ENCODE measurements at places on chromosomes 11 and 22. TPM values are rescaled to one million over a fixed set of nuclear protein-coding genes. Genes with fewer than 3 reads are reported as not detected.

Gene PKNOX2
- 5.5 TPM for total RNA-seq

Gene TRPM5
- 1.1 TPM for total RNA-seq

Gene RIMBP3C
- total RNA-seq = 17.5 TPM

Gene TPBGL
- 15.4 TPM for total RNA-seq

Gene MRGPRF
- 10.0 TPM for total RNA-seq

Gene GAL3ST3
- total RNA-seq = 4.0 TPM

All from testis (tissue), 5 donors.